Activated CD8-positive, alpha-beta memory T cell treated with anti-CD3 and anti-CD28 coated beads for 48 hours (primary cell): ENCODE measurements at places on chromosomes 5 and 9.

DNA sequence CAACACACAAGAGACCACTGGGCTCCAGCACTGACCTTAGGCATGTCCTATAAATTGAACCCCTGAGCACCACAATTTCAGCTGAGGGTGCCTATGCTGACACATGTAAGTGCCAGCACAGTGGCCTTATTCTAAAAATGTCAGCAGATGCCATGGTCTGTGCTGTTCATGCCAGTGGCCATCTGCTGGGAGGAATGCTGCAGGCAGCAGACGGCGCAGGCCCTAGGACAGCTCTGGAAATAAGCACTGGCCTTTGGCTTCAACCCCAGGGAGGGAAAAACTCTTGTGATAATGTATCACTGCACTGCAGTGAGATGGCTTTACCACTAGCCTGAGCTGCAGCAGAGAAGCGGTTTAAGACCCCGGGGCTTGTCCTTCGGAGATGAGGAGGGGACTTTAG, 98.5 kb downstream of the SYK start:
- no peak for DNase-seq

GRCh38 chr5:163917747-163918146, 412.3 kb downstream of the MAT2B start:
- no peak for DNase-seq

GRCh38 chr5:35656721-35657120, 39.1 kb downstream of the SPEF2 start:
- no peak for DNase-seq

DNA sequence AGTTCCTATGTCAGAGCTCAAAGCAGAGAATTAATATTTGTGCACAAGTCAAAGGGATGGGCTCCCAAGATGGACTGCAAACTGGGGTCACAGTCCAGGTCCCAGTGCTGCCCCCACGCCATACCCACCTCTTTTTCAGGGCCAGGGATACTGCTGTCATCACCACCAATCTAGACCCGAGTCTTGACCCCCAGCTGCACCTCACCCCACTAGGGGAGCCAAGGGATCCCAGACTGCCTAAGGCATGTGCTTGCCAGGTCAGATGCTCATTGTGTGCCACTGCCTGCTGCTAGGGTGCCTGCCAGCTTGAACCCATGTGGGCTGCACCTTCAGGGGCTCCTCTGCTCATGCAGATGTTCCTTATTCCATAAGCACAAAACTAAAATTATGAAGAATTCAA, 215.6 kb upstream of the NREP start:
- no peak for DNase-seq

DNA sequence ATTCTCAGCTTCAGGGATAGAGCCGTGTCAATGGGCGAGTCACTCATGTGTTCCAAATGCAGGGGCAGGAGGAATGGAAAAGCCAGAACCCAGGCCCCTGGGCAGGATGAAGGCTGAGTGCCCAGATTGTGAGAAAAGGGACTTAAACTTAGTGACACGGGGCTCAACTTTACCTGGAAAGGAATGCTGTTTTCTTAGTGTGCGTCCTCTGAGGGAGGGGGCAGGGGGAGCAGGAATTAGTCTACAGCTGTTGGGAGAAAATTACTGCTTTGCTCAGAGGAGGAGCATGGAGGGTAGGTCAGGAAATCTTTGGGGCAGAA, 14.6 kb downstream of the HK3 start:
- DNase-seq = no peak

- no peak for DNase-seq
Measured at GRCh38 chr9:131889437-131890251, 149.8 kb upstream of the RAPGEF1 start.
